ENCODE measurements at places on chromosomes 2 and 18.

- no peak for DNase-seq
Measured at GRCh38 chr2:72625366-72625765, 200.5 kb downstream of the EXOC6B start.

DNA sequence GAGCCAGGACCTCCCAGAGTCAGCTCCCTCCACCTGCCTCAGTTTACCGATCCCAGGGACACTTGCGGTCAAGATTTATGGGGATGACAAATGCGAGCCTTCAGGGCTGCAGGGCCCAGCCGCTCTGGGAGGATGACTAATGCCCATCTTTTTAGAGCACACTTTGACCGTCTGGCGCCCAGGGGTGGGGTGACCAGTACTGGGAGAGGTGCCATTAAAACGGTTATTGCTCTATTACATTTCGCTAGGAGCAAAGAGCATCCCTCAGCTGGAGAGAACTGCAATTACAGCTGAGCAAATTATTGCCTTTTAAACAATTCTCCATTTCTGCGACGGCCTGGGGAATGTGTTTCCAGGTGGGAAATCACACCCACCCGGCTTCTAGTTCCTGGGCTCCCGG, 42.6 kb upstream of the HPCAL1 start:
- DNase-seq: no peak

GRCh38 chr2:159089543-159089942, 121.1 kb downstream of the TANC1 start:
- DNase-seq: no peak

DNA sequence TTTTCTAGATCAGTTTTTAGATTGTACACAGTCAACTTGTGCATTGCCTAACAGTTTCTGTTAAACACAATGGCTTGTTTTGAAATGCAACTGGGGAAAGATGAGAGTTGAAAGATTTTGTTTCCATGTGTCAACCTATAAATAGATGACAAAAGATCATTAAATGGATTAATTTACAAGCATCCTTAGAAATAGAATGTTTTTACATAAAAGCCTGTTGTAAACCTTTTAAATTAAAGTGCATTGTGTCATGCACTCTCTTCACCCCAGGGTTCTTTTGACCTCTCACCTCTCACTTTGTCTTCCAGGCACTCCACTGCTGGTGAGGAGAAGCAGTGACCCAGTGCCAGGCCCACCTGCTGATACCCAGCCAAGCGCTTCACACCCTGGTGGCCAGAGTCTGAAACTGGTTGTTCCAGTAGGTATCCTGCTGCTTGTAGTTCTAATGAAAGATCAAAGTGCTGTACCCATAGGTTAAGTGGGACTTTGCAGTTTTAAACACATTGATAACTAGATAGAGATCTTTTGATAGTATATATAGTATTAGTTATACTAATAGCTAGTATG, 502.1 kb downstream of the PARD3B start:
- no peak for DNase-seq

Measured in stimulated activated CD4-positive, alpha-beta T cell treated with anti-CD3 and anti-CD28 coated beads, Interleukin-4, amount 100 ng/mL, for 24 hours (primary cell).